Cerebellar cortex (tissue), 1 donor: ENCODE measurements at places on chromosomes 13 and 19.

- DNase-seq, result no peak
Measured at GRCh38 chr19:28290963-28291657, 921.8 kb downstream of the UQCRFS1 start.

- DNase-seq, result peak; percentile 31
Measured at GRCh38 chr13:105202354-105202753, 1333.1 kb downstream of the EFNB2 start.

- no peak for DNase-seq
Measured at GRCh38 chr19:28307487-28307886, 905.5 kb downstream of the UQCRFS1 start.

GRCh38 chr19:27792576-27793127 is 1420.3 kb downstream of the UQCRFS1 start:
- no peak for DNase-seq

GRCh38 chr19:48393559-48394330 is at the start of gene GRIN2D:
Gene GRIN2D (plus strand): TSS chr19:48393668. CDS start chr19:48398393, 4,725 bp downstream.
- DNase-seq, result peak; percentile 61

GRCh38 chr13:30665638-30666037 is 47.9 kb downstream of the USPL1 start:
- DNase-seq, result no peak

DNA sequence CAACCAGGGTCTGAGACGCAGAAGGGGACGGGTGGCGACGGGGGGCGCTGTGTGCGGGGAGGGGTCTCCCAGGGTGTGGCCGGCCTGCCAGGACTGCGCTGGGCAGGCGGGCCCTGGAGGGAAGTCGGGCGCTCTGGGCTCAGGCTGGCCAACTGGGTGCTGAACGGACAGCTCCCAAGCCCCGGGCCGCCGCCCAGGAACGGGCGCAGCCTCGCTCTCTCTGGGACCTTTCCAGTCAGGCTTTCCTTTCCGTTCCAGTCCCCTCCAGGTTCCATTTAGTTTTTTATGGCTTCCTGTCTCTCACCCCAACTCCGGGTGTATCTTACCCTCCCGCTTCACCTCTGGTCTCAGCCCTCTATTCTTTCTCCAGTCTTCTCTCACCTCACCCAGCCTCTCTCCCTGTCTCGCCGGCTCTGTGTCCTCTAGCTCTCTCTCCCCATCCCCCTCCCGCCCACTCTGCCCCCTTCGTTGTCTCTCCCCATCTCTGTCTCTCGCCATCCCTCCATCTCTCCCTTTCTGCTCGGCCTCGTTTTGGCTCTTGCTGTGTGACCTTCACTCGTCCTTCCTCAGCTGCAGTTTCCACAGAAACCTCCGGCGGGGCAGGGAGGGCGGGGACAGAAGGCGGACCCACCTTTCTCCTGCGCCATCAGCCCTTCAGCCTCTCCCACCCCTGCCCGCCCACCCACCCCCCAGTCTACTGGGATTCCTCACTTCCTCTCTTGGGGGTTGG is 3.3 kb upstream of the ATP1A3 start:
- peak; percentile 21 for DNase-seq

DNA sequence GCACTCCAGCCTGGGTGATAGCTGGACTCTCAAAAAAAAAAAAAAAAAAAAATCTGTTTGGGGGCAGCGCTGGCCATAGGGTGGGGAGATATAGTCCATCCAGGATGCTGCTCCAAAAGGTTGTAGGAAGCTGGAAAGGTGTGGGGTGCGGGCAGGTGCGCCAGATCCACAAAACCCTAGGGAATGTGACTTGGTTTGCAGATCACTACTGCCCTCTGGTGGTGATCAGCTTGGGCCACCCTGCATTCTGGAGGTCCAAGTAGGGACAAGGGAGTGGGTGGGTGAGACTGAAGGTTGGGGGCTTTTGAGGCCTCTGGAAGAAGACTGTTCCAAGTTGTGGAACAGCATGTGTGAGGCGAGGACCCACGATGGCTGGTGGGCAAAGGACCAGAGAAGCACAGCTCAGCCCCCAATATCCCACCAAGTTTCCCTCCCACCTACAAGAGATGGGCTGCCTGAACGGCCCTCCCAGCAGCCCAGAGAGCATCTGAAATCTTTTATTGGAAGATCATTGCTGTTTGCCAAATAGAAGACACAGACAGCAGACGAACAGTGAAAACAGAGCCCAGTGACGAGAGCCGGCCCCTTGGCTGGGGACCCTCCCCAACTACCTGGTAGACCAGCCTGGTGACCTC is 10.4 kb upstream of the TYK2 start:
- DNase-seq, result peak; percentile 75

GRCh38 chr13:77583581-77583980 is 48.1 kb downstream of the SCEL start:
- no peak for DNase-seq
